NCI-H2171 (cell line): ENCODE measurements at places on chromosomes 3 and 15.

- no peak for DNase-seq
Observed at GRCh38 chr15:52798529-52799101, 8.5 kb upstream of the ONECUT1 start.

DNA sequence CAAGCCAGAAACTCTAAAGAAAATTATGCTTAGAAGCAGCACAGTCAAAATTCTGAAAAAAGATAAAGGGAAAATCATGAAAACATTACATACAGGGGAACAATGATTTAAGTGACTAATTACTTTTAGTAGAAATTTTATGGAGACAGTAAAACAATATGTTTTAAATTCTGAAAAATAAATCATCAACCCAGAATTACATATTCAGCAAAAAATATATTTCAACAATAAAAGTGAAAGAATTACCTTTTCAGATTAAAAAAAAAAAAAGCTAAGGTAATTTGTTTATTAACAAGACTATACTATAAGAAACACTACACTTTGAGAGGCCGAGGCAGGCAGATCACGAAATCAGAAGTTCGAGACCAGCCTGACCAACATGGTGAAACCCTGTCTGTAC, 32.4 kb upstream of the IGF2BP2 start:
- DNase-seq: no peak

GRCh38 chr3:49054344-49054862, 25.2 kb upstream of the IMPDH2 start:
- DNase-seq: no peak

DNA sequence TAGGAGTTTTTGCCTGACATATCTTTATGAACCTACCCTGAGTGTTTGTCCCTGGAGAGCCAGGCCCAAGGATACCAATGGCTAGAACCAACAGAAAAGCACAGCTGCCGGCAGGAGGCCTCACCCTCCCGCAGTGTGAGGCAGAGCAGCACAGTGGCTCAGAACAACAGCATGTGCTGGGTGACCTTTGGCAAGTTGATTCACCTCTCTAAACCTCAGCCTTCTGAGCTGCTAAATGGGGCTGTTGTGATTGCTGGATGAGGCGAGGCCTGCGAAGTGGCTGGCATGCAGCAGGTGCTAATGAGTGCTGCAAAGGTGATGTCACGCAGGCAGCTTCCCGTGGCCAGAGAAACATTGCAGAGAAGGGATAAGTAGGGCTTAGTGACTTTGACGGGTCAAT, 23.3 kb downstream of the IDH2 start:
- DNase-seq: no peak

- DNase-seq: no peak
Observed at GRCh38 chr3:124800511-124801258, 70.4 kb downstream of the UMPS start.

DNA sequence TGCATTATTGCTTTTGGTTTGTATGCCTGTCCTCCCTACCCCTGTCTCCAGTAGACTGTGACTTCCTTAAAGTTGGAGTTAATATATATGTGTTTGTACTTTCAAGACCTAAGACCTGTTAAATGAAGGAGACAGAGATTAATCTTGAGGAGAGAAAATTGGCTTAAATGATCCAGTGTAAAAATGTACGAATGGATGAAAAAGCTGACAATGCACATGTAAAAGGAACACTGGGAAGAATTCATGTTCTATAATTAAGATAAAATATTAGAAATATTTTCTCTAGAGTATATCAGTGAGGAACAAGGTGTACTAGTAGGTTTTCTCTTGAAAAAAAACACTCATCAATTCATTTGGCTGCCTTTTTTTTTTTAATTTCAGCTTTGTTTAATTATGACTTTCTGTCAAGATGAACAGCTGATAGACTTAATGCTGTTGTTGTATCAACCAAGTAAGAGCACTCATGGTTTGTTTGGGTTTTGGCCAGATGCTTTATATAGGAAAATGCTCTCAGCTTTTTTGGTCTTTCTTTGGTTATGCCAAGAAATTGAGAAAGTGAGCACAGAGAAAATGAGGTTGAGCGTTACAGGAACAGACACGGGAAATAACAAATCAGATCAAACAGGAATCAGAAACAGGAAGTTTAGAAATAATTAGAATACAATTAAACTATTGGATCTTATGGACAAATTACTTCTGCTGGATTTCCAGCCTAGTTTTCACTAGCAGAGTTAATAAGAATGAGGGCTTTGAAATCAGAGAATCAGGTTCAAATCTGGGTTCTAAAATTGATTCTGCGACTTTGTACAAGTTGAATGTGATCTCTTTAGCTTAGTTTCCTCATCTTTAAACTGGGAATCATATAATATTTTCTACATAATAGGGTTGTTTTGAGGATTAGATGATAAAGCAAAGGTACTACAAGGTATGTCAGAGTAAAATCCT, 38.3 kb upstream of the AADAC start:
- DNase-seq: no peak

DNA sequence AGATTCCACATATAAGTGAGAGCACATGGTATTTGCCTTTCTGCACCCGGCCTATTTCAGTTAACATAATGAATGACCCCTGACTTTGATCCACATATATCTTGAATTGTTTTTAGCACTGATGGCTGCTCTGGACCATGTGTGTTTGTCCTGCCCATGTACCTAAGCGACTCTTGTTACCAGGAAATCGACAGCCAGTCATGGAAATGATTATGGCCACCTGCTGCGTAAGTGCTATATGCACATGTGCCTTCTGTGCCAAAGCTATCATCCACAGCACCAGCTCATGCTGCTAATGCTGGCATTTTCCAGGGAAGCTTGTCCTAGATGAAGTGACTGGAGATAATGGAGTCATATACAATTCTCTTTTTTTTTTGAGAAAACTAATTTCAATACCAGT, 103.7 kb downstream of the PEX5L start:
- DNase-seq: peak; percentile 34
